ENCODE measurements at places on chromosomes 5 and 9.

DNA sequence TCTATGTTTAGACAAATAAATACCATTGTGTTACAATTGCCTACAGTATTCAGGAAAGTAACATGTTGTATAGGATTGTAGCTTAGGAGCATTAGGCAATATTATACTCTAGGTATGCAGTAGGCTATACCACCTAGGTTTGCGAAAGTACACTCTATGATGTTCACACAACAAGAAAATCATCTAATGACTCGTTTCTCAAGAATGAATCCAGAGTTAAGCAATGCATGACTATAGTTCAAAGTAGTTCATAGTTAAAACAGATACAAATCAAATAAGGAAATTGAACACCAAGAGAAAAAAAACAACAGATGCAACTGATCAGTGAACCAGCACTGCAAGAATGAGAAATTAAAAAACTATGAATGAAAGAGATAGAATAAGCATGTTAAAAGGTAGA is 27.6 kb upstream of the ABLIM3 start:
- DNase-seq: no peak

DNA sequence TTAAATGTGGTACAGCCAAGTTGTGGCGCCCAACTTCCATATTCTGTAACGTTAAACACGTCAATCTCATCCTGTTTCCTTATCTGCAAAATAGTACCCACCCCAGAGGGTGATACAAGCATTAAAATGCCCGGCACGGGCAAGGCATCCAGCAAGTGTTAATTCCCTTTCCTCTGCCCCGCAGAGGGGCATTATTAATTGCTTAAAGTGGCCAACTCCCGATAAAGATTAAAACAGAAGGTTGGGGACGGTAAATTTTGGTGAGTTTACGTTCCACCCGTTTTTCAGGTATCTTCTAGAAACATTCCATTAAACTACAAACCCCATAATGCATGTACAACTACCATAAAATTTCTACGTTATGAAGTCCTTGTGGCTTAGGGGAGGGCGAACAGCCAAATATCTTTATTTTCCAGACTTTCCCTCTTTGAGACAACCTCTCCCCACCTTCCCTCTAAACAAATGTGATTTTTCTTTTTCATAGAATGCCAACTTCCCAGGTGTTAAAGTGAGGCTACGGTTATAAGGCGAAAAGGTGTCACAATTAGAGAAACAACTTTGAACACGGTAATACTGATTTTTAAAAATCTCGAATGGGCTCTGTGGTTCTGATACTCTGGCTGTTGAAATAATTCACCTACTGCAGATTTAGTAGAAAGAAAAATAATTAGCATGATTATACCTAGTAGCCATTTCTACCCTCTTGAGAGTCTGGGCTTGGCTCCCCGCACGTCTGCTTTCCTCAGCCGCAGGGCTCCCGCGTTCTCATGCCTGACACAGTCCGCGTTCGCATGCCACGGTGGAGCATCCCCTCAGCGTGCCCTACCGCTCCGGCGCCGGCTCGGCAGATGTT is 1.2 kb upstream of the GPBP1 start:
- DNase-seq: peak; percentile 63

GRCh38 chr9:131319486-131319885 is 30.0 kb downstream of the PLPP7 start:
- no peak for DNase-seq

- DNase-seq: no peak
These were observed 37.4 kb upstream of the SYNPO start for GRCh38 chr5:150603052-150603451.

- DNase-seq: no peak
These were observed 6.5 kb downstream of the QRFP start for GRCh38 chr9:130890124-130890523.

DNA sequence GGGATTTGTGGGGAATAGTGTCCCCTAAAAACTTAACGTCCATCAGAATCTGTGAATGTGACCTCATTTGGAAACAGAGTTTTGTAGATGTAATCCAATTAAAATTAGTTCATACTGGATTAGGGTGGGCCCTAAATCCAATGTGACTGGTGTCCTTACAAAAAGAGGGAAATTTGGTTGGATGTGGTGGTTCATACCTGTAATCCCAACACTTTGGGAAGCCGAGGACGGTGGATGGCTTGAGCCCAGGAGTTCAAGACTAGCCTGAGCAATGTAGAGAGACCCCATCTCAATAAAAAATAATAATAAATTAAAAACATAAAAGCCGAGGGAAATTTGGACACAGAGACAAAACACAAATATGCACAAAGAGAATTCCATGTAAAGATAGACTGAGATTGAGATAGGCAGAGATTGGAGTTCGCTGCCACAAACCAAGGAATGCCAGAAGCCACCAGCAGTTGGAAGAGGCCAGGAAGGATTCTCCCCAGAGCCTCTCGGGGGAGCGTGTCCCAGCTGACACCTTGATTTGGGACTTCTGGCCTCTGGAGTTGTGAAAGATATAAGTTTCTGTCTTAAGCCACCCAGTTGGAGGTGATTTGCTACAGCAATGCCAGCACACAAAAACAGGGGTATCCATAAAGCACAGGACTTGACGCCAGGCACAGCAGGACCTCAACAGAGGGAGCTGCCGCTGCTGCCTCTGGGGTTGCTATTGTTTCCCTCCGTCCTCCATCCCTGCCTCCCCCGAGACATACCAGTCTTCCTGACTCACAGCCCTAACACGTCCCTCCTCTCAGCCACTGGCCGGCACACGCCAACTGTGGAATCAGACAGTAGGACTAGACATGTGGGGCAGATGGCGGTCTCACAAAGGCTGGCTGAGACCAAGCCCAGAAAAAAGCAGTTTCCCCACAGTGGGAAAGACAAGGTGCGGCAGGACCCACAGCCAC is 73.8 kb upstream of the IL17B start:
- DNase-seq: no peak

GRCh38 chr5:149426931-149427330 is 47.8 kb upstream of the IL17B start:
- no peak for DNase-seq

GRCh38 chr9:85744480-85744879 is 2.7 kb upstream of the AGTPBP1 start:
- no peak for DNase-seq

GRCh38 chr5:148849461-148849860 is 23.1 kb downstream of the ADRB2 start:
- peak; percentile 49 for DNase-seq

GRCh38 chr9:85264695-85265094 is 477.1 kb downstream of the AGTPBP1 start:
- DNase-seq: no peak

DNA sequence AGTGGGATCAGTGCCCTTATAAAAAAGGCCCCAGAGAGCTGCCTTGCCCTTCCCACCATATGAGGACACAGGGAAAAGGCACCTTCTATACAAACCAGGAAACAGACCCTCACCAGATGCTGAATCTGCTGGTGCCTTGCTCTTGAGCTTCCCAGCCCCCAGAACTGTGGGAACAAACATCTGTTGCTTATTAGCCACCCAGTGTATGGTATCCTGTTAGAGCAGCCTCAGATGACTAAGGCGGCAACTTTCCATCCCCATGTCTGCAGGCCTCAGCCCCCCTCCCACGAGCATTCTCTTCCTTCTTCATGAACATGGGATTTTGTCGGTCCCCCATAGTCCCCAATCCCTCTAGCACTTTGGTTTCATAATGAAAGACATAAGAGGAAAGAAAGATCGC is 202.5 kb upstream of the GAS1 start:
- DNase-seq: no peak

DNA sequence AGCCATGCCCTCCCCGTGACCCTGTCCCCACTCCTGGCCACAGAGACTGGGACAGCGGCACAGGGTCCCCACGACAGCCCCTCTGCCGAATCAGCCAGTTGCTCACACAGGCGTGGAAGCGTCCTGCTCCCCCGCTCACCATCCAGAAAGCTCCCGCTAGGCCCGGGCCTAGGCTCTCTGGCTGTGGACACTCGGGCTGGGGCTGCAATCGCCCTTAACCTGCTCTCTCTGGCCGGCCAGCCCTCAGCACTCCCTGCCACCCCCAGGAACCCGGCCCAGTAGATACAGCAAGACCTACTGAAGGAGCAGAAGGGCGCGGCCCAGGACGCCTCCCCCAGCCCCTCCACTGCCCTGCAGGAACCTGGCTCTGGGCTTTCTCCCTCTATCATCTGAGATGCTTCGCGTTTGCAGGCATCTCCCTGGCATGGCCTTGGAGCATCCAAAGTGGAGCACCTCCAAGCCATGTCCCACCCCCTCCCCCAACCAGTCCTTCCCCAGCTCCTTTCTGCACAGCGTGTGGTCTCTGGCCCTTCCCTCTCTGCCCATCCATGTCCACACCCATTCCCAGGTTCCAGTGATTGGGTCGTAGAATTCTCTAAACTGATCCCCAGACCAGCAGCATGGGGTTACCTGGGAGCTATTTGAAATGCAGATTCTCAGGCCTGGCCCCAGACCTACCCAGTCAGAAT is 113.7 kb upstream of the LMX1B start:
- DNase-seq: no peak

- no peak for DNase-seq
These were observed 118.1 kb upstream of the CCDC112 start for GRCh38 chr5:115414406-115415142.

- no peak for DNase-seq
These were observed 779.9 kb upstream of the CDH6 start for GRCh38 chr5:30413540-30413939.

DNA sequence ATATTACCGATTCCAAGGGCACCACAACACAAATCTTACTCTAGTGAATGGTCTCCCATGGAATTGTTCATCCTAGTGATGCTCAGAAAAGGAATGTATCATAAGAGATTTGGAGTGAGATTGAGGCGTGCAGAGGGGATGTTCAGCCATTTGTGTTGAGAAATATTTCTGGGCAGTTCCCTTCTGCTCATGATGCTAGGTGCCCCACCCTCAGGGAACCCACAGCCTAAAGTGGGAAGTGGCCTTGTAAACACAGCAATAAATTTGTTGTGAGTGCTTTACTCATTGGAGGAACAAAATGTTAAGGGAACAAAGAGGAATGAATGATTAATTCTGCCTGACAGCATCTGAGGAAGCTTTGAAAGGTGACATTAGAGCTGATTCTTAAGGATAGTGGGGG is 129.9 kb downstream of the TLE4 start:
- DNase-seq: no peak

DNA sequence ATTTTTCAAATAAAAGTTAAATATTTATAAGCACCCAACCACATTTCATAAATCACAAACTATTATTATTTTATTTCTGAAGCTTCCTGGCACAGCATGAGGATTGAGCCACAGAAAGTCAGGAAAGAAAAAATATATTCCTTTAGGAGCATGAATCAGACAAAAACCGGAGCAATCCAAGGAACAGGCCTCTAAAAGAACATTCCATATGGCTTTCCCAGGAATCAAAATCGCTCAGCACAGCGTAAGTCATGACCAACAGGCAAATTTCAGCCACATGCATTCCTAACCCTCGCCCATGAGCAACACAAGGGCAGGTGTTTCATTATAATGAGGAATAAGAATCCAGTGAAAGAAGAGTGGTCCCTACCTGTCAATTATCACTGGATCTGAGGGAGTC is 26.7 kb downstream of the EBF1 start:
- no peak for DNase-seq

DNA sequence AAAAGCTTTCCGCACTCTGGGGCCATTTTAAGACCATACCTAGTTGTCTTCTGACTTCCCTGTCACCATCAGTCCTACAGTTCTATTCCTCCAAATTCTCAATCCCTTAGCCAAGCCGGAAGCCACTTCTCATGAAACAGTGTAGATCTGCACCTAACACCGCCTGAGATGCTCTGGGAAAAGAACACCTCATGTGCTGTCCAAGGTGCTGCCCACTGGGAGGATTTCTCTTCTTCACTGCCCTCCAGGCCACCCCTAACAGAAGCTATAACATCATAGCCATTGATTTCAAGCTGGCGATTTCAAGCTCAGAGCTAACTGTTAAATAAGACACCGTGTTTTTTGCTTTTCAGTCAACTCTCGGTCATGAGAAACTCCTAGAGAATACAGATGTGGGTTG is 559.3 kb downstream of the CCDC171 start:
- no peak for DNase-seq

GRCh38 chr5:115770466-115770865 is 46.0 kb downstream of the CDO1 start:
- DNase-seq: no peak

- DNase-seq: peak; percentile 43
These were observed 14.1 kb upstream of the SFXN1 start for GRCh38 chr5:175464074-175464941.

GRCh38 chr5:115341745-115342144 is 45.3 kb upstream of the CCDC112 start:
- no peak for DNase-seq

- no peak for DNase-seq
These were observed 119.1 kb downstream of the MAPKAP1 start for GRCh38 chr9:125587819-125588460.

DNA sequence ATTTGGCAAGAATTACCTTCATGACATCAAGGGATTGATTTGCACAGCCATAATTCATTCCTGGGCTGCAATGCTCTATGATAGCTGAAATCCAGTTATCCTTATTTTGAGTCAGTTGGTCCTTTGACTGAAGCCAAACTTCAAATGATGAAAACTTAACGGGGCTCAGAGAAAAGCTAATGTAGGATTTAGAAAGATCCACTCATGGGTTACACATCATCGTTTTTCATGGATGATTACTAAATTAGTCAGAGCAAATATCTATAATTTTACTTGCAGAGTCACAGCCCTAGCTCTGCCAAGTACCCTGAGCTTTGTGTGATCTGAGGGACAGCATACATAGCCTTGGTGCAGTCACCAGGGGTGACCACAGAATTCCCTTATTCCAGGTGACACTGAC is 27.3 kb upstream of the MUSK start:
- DNase-seq: no peak

GRCh38 chr5:76986825-76987526 is 34.1 kb downstream of the CRHBP start:
- no peak for DNase-seq

Data from CD4-positive, alpha-beta memory T cell (primary cell).